Stimulated activated CD4-positive, alpha-beta T cell treated with anti-CD3 and anti-CD28 coated beads, TNF-alpha, amount 100 ng/mL, for 24 hours (primary cell): ENCODE measurements at places on chromosomes 7 and 10.

GRCh38 chr10:73509695-73510094 lies 13.9 kb upstream of the PPP3CB start:
- DNase-seq = no peak

- no peak for DNase-seq
Measured at GRCh38 chr7:71237945-71238344, 106.0 kb downstream of the GALNT17 start.

DNA sequence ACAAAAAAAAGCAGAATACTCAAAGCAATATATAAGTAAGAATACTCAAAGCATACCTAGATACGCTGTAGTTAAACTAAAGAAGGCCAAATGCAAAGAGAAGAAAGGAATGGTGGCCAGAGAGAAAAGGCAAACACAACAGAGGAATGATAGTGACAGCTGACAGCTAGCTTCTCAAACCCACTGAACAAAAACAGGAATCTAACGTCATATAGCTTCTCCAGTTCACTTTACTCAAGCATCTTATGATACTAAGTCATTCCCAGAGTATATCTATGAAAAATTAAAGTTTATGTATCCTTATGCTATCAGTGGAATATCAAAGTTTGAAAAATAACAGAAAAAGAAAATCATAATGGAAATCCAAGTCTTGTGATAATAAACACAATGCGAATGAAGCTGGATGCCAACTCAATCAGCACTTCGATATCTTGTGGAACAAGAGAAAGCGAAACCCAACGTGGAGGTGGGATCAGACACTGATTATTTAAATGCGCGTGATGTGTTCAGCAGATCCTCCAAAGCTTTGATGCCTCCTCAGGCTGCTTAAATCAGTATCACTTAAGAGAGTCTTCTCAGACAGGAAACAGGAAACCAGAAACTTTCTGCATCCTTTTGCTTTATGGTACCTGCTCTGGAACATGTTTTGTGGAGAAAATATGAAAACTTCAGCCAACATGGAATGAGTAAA lies 102.8 kb downstream of the PIP4K2A start:
- DNase-seq = peak; percentile 47

DNA sequence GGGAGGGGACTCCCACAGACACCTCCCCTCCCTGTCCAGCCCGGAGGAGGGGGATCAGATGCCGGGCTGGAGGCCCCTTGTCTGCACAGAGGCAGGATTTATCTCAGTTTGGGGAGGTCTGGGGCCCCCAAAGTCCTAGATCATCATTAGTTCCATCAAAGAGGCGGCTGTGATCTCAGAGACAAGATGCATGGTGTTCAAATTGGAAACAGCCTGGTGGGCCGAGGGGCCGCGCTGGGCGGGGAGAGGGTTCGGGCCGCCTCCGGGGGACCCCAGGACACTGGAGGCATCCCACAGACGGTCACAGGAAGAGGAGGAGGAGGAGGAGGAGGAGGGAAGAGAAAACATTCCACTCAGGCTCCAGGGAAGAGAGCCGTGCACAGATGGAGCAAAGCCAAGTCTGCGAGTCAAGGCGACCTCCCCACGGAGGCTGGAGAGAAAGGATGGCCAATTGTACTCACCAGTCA lies 69.5 kb upstream of the CUX1 start:
- no peak for DNase-seq

GRCh38 chr10:73517166-73517888 lies 21.5 kb upstream of the PPP3CB start:
- DNase-seq = no peak

- no peak for DNase-seq
Measured at GRCh38 chr10:25682203-25682851, 251.7 kb upstream of the MYO3A start.

- no peak for DNase-seq
Measured at GRCh38 chr7:131947661-131948060, 391.2 kb upstream of the PODXL start.

GRCh38 chr10:5040781-5041470 lies 37.3 kb upstream of the AKR1C2 start:
- no peak for DNase-seq

GRCh38 chr7:36214608-36215456 lies 61.8 kb downstream of the EEPD1 start:
- no peak for DNase-seq

DNA sequence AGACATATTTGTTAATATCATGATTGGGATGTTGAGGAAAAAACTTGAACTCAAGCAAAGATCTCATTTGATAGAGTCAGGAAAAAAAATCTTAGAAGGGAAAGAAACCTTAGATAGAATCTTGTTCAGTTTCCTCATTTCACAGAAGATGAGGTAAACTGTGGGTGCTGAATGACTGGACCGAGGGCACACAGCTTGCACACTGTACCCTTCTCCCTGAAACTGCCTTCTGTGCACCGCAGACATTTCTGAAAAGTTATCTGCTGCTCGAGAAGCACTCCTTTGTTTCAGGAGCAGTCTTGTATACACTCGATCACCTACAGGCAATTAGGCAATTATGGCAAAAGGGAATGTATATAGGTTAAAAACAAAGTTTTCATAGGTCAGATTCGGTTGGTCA lies 167.4 kb downstream of the SKAP2 start:
- DNase-seq = no peak

GRCh38 chr10:133025558-133026090 lies 62.1 kb upstream of the ADGRA1 start:
- DNase-seq = no peak

DNA sequence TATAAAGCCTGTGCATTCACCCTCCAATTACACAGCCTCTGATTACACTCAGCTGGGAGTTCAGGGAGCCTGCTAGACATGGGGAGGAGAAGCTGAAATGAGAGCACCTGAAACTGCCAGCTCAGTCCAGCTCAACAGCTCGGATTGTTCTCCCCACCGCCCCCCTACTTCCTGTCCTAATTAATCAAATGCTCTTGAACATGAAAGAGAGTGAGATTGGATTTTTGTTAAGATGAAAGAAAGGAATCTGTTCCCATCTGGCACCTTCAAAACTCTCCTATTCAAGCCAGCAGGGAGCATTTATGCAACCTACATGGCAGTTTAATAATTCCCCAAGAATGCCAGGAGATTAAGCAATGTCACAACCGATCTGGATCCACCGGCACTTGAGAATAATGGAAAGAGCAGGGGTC lies 98.0 kb downstream of the NPSR1 start:
- no peak for DNase-seq

DNA sequence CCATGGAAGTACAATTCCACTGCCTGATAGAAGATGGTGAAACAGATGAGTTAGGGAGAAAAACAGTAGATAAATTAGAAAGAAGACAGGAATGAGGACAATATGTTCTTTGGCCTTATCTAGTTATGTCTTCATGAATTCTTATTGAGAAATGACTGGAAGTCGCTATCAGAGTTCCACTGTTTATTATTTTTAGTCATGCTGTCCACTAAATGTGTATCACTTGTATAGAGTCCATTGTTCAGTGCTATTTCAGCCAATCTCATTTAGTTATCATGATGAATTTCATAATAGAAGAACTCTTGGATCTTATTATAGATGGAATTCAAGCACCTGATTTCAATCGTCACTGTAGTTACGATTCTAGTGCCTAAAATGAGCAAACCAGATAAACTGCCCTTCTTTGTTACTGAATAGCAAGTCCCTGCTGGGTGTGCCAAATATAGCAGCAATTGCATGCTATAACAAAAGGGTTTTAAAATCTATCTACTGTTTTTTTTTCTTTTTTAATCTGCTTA lies 177.7 kb upstream of the COL1A2 start:
- no peak for DNase-seq

GRCh38 chr10:33100781-33101391 lies 142.9 kb upstream of the ITGB1 start:
- DNase-seq = no peak

DNA sequence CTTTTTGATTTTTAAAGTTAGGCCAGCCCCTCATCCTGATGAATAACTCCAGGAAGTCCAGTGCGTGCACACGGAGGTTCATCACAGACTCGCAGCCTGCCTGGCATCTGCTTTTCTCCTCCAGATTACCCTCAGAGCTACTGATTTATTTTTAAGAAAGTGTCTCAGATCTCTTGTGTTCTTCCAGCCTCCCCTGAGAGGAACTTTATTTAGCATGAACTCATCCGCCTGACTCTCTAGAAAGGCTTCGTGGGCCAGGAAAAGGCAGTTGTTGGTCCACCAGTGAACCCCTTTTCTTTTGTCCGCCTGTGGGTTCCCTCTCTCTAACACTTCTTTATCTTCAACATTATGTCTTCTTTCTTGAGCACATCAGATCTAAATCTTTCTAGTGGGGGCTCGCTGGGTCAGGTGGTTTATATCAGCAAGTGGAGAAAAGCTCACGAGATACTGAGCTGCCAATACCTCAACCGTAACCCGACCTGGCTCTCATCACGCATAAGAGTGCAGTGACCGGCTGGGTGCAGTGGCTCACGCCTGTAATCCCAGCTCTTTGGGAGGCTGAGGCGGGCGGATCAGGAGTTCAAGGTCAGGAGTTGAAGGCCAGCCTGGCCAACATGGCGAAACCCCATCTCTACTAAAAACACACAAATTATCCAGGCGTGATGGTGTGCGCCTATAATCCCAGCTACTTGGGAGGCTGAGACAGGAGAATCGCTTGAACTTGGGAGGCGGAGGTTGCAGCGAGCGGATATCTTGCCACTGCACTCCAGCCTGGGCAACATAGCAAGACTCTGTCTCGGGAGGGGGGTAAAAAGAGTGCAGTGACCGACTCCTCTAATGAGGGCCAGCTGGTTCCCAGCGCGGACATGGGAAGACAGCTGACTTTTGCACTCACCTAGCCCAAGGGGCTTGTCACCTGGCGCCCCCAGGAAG lies 162.3 kb downstream of the CCDC3 start:
- DNase-seq = no peak

DNA sequence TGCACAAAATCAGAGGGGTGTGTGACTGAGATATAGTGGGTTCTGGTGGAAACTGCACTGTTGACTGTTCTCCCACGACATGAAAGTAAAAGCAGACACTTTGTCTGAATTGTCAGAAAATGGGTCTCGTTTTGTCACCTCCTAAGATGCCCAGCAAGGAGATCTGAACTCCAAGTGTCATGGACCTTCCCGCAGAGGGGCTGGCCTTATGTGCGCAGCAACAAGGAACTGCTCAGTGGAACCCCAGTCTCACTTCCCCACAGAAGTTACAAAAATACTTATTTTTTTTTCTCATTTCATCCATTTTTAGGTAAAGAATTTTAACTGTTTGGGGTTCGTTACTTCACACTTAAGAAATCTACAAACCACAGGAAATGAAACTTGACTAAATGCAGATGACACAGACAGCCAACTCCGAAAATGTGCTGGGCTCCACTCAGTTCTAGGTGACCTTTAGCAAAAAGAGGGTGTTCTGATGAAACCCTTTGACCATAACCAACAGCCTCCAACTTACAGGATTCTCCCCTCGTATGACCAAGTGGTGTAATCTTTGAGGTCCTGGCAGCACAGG lies 115.0 kb downstream of the FAM107B start:
- peak; percentile 29 for DNase-seq

DNA sequence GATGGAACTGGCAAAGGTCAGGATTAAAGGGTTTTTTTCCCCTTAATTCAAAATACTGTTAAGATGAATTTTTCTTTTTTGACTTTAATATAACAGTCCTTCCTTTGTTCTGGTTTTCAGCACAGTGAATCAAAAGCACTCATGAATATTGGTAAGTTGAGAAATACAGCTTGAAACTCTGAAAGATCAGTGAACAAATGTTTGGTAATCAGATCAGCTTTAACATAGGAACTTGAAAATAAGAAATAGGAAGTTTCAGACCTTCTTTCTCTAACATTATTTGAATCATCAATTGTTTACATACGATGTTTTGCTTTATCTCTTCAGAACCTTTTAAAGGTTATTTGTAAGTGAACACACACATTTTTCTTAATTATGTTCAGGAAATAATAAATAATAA lies 90.5 kb downstream of the SGMS1 start:
- no peak for DNase-seq

GRCh38 chr7:108045669-108046068 lies 42.7 kb upstream of the LAMB1 start:
- no peak for DNase-seq

DNA sequence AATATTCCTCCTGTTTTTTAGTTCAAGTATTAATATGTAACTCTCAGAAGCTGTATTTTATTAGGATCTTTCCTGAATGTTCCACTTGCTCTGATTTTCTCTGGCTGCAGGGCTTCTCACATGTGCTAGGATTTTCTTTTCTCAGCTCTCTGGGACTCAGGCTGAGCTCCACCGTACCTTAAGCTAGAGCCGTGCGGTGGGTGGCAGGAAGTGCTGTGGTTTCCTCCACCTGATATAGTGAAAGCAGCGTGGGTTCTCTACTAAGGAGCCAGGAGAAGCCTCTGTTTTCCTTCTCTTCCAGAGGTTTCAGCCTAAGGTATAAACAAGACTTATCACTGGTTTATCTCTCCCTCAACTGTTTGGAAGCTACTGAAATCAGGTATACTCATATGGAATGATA lies 433.6 kb downstream of the NRG3 start:
- DNase-seq = no peak

DNA sequence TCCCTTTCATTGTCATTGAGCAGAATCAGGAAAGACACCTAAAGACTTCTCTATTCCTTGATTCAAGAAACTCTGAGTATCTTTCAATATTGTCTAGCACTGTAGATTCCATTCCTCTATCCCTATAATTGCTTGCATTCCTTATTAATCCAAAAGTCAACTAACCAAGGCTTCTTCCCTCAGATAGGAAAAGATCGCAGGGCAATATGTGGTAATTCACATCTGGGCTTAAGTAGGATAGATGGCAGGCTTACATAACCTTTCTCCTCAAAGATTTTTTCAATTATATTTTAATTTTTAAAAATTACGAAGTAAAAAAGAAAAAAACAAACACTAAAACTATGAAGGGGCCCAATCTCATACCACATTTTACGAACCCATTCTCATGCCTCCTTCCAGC lies 7.1 kb upstream of the ARHGAP21 start:
- no peak for DNase-seq

- DNase-seq = no peak
Measured at GRCh38 chr7:156156734-156157408, 344.6 kb upstream of the SHH start.

DNA sequence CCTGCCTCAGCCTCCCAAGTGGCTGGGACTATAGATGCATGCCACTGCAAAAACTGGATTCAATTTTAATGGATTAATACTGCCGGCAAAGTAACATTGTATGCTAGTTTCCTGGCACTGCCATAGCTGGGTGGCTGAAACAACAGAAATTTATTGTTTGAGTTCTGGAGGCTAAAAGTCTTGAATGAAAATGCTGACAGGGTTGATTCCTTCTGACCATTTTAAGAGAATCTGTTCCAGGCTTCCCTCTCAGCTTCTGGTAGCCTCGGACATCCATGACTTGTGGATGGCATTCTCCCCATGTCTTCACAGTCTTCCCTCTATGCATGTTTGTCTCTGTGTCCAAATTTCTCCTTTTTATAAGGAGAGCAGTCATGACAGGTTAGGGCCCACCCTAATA lies 87.3 kb upstream of the ARID5B start:
- no peak for DNase-seq
